Foreskin fibroblast (primary cell): ENCODE measurements at places on chromosomes 16 and 17.

DNA sequence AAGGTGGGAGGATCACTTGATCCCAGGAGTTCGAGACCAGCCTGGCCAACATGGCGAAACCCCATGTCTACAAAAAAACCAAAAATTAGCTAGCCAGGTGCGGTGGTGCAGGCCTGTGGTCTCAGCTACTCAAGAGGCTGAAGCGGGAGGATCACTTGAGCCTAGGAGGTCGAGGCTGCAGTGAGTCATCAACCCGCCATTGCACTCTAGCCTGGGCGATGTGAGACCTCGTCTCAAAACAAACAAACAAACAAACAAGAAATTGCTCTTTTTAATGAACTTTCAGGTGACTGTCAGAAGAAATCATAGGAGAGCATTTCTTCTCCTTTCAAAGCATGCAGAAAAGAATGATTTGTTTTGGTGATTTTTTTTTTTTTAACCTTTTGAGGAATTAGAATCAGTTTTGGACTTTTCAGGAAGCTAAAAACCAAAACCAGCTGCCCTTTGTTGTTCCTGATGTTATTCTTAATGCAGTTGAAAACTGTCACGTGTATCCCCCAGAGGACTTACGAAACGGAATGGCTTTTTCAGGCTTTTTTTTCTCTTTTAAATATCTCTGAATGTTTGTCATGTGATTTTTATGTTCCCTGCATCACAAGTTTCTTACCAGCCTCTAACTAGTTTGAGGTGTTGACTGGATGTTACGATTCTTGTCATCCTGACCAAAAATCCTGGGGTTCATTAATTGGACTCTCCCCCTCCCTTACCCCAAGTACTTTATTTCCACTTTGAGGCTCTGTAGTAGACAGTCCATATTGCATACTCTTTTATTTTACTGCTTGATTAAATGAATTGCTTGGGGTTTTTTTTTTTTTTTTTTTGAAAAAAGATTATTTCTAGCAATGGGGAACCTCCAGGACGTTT lies 34.1 kb downstream of the SNX29 start:
- DNase-seq: peak; percentile 28

DNA sequence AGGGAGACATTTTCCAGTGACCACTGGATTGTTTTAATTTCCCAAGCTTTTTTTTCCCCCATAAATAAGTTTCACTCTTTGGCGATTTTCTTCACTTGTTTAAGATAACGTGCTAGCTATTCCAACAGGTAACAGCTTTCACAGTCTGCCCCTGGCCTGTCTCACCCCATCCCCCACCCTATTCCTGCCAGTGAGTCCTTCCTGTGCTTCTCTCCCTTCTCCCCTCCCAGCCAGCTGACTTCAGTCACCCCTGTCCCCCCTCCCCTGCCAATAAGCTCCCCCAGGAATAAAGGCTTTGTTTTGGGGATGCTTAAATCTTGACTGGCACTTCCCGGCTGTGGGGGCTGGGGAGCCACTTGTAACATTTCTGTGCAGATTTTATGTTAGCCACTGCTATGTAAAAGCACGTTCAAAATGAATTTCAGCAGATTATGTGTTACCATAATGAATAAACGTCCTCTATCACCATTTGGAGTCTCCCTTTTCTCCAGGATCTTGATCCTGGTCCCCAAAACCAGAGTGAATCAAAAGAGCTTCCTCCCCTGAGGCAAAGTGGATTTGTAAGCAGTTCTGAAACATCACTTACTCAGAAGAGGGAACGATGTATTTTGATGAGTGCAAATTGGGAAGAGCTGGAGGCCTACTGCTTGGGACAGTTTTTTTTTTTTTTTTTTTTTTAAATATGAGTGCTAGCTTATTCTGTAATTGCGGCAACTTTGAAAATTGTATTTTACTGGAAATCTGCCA lies 58.2 kb downstream of the IGF2BP1 start:
- no peak for DNase-seq

DNA sequence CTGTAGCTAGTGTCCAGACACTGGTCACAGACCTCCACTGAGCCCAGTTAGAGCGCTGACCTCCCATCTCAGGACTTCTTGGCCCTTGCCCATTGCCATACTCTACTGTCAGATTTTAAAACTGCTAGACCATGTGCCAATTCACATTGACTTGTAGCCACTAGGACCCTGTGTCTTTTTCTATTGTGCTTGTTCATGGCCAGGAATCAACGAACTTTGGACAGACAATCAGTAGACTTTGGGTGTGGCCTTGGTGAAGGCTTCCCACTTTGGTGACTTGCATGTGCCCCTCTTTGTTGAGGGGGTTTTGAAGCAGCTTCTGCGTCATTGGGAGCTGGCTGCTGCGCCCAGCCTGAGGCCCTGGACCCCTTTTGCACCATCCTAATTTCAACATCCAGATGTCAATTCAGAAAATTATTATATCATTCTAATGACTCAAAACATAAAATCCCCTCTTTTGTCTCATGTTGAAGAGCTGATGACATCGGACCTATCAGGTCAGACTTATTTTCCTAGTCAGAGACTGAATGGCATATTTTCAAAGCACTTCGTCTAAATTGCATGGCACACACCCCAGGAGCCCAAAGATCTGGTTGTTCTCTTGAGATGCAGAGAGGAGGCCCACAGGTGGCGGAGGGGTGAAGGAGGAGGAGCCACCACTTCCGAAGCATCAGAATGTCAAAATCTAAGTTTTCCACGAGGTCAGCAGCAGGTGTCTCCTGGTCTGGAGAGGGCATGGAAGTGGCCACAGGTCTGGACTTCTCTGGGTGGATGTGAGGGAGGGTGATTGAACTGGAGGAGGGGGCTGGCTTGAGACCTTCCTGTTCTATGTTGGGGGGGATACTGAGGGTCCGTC lies 93.4 kb upstream of the CBX4 start:
- DNase-seq: no peak

GRCh38 chr17:40909351-40909750 lies 24.3 kb upstream of the KRT20 start:
- DNase-seq: peak; percentile 97
